ENCODE measurements at places on chromosomes 13 and 19.
A peak's percentile ranks its signal among the peaks of the same experiment; 100 is the strongest.

- DNase-seq, result no peak
Measured at GRCh38 chr19:17468302-17469091, 1.8 kb upstream of the SLC27A1 start.

DNA sequence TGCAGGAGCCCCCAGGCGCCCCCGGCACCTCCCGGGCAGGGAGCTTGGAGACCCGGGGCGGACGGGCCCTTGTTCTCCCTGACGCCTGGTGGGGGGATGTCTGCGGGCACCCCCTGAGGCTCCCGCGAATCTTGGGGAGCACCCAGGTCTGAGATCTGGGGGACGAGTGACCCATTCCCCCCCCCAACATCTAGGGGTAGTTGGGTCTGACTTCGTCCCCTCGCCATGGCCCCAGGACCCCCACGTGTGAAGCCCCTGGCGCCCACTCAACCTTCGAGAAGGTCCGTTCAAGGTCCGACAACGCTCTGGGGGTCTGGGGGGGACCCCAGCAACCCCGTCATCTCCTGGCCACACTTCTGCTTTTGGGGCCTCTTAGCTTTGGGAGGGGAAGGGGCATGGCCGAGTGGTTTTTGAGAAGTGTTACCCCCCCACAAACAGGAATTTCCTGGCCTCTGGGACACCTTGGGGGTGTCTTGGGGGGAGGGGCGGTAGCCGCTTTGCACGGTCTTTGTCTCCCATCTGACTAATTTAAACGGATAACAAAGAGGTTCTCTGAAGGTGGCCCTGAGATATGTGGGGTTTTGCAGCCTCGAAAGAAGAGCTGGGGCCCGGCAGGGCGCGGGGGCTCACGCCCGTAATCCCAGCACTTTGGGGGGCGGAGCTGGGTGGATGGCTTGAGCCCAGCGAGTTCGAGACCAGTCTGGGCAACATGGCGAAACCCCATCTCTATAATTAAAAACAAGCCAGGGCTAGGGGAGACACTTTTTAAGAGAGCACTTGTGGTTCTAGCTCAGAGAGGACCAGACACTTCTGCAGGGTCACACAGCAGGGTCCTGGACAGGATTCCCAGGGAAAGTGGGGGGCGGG is 608 bp downstream of the CNN2 start:
- DNase-seq, result no peak

DNA sequence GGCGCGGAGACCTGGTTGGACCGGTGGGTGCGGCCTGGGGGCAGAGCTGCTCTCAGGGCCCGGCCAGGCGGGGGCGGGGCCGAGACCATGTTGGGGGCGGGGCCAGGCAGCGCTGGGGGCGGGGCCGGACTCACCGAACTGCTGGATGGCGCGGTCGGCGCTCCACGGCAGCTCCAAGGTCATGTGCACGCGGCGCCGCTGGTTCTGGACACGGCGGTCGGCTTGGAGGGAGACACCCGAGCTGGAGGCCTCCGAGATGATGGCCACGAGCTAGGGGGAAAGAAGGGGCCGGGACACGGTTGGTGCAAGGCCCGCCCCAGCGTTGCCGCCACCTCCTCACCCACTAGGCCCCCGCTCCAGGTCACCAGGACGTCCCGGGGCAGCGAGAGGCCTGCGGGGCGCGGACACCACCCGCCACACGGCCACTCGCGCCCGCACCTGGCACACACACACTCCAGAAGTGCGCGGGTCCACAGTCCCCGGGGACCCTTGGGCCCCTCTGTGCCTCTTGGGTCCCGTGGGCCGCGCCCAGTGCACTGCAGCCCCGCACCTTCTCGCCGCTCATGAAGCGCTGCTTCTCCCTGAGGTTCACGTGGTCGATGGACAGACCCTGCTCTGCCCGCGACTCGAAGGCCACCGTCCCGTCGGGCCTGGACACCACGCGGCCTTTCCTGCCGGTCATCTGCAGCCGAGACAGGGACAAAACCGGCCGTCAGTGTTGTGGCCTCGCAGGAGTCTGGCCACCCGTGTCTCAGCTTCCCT is 8.7 kb downstream of the GPX4 start:
- DNase-seq, result peak; percentile 70

DNA sequence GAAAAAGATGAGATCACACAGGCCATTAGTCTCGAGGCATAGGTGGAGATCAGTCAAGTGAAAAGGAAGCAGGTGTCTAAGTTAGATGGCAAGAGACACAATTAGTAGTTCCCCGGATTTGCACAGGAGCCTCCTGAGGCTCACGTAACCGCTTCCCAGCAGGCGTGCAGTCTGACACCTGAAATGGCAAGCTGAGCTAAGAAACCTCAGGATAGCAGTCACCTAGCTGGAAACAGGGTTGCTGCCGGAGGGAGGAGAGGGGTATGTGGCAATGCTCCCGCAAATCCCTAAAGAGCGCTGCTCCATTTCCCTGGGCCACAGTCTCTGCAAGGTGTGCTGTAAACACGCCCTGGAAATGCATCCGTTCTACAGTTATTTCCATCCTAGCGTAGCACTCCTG is 1151.0 kb downstream of the DIAPH3 start:
- no peak for DNase-seq

GRCh38 chr19:2782329-2782935 is 641 bp downstream of the SGTA start:
- DNase-seq, result no peak

- DNase-seq, result peak; percentile 50
Measured at GRCh38 chr13:20526664-20527063, 1.0 kb upstream of the CRYL1 start.

- peak; percentile 22 for DNase-seq
Measured at GRCh38 chr19:48540110-48540509, 11.9 kb upstream of the SULT2B1 start.
